Uterus (tissue), 4 donors: ENCODE measurements at places on chromosomes 2 and 18. TPM values are rescaled to one million over a fixed set of nuclear protein-coding genes. Genes with fewer than 3 reads are reported as not detected.
A peak's percentile ranks its signal among the peaks of the same experiment; 100 is the strongest.

The C2orf76 gene
- total RNA-seq: 18.2 TPM

DNA sequence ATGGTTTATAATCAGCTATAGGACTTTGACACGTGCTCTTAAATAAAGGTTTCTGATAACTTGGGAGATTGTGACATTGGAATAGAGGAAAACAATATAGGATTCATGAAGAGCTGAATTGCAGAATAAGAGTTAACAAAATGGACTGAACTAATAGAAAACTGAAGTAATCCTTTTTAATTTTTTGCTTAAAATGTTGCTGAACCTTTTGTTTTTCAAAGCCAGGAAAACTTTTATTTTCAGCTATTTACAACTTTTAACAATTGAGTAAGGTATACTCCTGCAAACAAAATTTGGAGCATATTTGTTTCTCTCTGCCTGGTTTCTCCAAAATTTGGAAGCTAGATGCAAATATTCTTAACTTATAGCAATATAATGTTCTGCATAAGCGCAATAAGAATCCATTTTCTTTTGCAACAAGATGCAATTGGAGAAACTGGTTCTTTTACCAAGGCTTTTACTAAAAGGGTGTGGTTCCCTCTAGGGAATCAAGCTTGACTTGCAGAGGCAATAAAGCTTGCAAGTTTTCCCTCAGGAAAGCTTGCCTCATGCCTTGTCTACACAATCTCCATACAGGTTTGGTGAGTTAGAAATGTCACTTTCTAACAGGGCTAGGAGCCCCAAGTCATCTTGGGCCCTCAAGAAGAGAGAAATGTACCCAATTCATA is 10.3 kb upstream of the PDK1 start:
- no peak for DNase-seq

DNA sequence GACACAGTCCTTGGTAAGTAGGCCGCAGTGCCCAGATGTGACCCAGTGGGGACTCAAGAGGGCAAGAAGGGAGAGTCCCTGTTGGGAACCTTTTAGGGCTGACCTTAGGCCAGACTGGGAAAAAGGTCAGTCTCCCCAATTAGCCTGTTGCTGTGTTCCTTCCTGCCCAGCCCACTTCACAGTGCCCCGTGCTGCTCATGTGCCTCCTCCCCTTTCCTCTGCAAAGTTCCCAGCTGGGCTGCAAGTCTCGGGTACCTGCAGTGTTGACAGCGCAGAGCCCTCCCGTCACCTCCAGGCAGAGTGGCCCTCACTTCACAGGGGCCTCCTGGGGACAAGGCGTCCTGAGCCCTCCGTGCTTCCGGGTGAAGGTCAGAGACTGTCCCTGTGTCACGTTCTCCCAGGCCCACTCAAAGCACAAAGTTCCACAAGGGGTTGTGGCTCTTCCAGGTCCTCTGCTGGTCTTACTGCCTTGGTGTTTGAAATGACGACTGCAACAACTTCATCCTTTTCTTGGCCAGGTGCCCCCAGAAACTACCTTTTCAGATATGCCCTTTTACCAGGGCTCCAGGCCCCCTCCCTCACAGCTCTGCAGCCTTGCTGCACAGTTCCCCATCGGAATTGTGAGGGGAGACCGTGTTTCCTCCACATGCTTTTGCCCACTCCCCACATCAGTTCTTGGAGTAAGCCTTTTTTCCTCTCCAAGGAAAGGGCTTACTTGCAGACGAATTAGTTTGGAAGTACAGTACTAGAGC is 225.8 kb downstream of the ALPK2 start:
- no peak for DNase-seq

The CFAP65 gene
- total RNA-seq: 2.6 TPM

- peak; percentile 60 for DNase-seq
These were observed 793.7 kb upstream of the FANCL start for GRCh38 chr2:59034837-59035236.

The LRP1B gene
- 0.29 TPM for total RNA-seq

DNA sequence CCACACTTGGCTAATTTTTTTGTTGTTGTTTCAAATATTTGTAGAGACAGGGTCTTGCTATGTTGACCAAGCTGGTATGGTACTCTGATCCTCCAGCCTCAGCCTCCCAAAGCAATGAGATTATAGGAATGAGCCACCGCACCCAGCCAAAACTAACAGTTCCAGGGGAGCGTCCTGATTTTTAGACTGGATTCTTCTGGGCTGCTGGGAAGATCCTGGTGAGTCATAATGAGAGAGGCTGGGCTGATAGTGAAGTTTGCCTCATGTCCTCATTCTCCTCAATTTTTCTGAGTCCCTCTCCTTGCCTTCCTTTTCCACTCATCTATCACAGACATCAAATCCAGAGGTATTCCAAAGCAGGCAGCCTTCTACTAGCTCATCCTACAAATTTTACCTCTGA is 81.3 kb downstream of the VSNL1 start:
- no peak for DNase-seq

The RAD51AP2 gene
- total RNA-seq: not detected

DNA sequence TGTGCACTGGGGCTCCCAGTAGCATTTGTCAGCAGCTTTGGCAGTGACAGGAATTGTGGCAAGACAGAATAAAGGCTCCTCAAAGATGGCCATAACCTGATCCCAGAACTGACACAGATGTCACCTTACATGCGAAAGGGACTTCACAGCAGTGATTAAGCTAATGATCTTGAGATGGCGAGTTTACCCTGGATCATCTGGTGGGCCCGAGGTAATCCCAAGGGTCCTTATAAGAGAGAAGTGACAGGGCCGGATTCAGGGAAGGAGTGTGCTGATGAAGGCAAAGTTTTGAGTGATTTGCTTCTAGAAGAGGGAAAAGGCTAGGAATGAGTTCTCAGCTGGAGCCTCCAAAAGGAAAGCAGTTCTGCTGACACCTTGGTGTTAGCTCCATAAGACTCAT is 333.9 kb downstream of the LPIN1 start:
- no peak for DNase-seq

DNA sequence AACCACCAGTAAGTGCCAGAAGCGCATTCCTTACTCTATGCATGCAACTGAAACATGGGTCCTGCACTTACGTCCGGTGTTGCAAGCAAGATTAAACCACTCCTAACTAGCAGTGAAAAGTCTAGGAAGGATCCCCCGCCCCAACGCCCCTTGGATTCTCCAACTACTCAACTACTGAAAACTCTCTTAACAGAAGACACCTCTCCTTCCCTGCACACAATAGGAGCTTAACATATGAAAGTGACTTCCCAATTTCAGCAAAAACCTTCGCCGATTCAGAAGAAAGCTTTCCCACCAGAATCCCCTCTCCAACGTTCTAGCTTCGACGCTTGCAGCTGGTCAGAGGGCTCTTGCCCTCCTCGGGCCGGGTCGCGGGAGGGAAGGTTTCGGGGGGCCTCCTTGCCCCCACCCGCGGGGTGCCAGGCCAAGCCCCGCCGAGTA is 578 bp downstream of the IWS1 start:
- DNase-seq: no peak

The TMEM37 gene
- not detected for total RNA-seq

DNA sequence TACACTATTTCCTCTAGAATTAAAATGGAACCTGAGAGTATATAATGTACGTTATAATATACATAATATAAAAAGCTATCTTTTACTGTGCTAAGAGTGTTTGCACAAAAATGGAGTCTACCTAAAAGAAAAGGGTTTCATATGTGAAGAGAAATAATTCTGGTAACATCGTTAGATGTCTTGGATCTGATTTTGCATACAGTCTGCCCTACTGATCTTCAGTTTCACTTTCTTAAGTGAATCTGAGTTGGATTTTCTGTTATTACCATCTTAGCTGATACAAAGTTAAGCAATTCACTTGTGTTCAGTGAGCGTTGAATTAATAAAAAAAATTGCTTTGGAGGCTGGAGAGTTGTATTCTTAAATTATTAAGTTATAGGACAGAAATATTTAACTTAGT is 502.1 kb upstream of the TMEFF2 start:
- no peak for DNase-seq

- DNase-seq: no peak
These were observed 4.8 kb upstream of the IGFBP5 start for GRCh38 chr2:216700088-216700567.

DNA sequence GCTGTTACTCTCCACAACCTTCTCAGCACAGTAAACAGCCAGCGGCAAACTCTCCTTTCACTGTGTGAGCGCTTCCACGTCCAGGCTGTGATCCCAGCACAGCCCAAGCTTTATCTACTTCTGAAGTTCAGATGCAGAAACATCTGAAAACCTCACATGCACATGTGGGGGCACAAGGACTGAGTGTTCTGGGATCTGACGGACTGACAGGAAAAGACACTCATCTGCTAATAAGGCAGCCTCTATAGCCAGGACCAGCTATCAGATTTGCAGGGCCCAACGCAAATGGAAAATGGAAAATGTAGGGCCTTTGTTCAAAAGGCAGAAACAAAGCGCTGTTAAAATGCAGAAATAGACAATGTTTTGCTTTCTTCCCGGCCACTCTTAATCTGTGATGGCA is 133.8 kb upstream of the ARHGAP28 start:
- no peak for DNase-seq

The HOXD12 gene
- total RNA-seq: not detected
